ENCODE measurements at places on chromosomes 13 and 19. TPM values are rescaled to one million over a fixed set of nuclear protein-coding genes. Genes with fewer than 3 reads are reported as not detected.

GRCh38 chr13:110907951-110908898, 6.6 kb downstream of the ANKRD10 start:
- H3K4me1 ChIP-seq, result peaks cover 58% of the 10 kb centered on the region
- DNase-seq, result no peak
- H3K27ac ChIP-seq, result peak overlapping the region; percentile 84
- no peaks in the 10 kb centered on the region for H3K27me3 ChIP-seq
- no peaks in the 10 kb centered on the region for H3K36me3 ChIP-seq

- H3K27ac ChIP-seq, result no peak overlapping the region
- no peaks in the 10 kb centered on the region for H3K27me3 ChIP-seq
- peak; percentile 61 for DNase-seq
- no peaks in the 10 kb centered on the region for H3K36me3 ChIP-seq
Observed at GRCh38 chr19:57099199-57099661, 20.6 kb upstream of the USP29 start.

DNA sequence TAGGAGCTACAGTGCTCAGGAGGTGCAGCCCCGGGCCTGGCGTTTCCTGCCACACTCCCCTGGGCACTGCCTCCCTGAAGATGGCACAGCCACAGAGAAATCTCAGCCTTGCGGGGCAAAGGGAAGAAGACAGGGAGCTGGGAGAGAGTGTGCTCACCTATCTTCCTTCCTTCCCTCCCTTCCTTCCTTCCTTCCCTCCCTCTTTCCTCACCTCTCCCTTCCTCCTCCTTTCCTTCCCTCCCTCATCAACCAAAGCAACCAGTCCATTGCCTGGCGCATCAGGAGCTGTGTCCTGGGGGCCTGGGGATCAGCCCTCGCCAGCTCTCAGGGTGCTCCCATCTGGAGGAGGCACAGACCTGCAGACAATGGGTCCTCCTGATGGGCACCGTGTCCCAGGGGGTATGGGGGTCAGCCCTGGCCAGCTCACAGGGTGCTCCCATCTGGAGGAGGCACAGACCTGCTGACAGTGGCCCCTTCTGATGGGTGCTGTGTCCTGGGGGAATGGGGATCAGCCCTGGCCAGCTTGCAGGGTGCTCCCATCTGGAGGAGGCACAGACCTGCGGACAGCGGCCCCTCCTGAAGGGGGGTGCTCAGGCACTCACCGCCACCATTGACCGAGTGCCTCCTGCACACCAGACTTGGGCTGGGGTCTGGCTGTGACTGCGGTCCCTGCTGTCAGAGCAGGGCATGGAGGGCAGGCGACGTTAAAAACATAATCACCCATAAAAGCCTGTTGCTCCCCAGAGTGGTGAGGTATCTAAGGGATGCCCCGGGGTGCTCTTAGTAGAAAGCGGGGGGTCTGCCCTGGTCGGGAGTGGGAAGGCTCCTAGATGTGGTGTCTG, 120.2 kb downstream of the URI1 start:
- no peaks in the 10 kb centered on the region for H3K4me1 ChIP-seq
- no peak overlapping the region for H3K27ac ChIP-seq
- no peak for DNase-seq
- H3K4me3 ChIP-seq, result no peak overlapping the region
- no peaks in the 10 kb centered on the region for H3K36me3 ChIP-seq

DNA sequence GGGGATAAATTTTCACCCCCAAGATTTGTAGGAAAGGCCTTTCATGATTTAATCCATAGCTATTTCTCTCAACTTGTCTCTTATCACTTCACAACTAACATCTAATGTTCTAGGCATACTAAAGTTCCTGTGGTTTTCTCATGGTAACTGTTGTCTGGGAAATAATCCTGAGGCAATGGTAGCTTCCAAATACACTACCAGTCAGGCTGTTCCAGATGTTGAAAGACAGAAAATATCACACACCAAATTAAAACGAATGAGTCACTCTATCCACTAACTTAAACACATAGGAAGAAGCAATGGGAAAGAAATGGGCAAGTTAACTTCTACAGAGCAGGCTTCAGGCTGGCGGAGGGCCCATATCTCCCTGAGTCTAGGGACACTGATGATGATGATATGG, 77.7 kb upstream of the MYO16 start:
- no peak overlapping the region for H3K4me3 ChIP-seq
- H3K4me1 ChIP-seq, result no peaks in the 10 kb centered on the region
- H3K27ac ChIP-seq, result no peak overlapping the region
- no peaks in the 10 kb centered on the region for H3K27me3 ChIP-seq

DNA sequence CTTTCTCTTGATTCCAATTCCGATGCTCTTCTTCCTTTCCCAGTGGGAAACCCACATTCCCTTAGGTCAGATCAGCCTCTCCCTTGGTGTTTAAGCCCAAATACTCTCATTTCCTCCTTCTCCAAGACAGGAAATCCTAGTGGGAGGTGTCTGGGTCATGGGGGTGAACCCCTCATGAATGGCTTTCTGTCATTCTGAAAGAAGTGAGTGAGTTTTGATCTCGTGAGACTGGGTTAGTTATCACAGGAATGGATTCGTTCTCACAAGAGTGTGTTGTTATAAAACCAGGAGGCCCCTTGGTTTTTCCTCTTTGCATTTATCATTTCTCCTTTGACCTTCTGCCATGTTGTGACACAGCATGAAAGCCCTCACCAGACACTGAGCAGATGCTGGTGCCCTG, 76.2 kb upstream of the MTIF3 start:
- H3K27me3 ChIP-seq, result no peaks in the 10 kb centered on the region
- H3K36me3 ChIP-seq, result no peaks in the 10 kb centered on the region
- DNase-seq, result no peak
- no peaks in the 10 kb centered on the region for H3K4me1 ChIP-seq
- H3K4me3 ChIP-seq, result no peak overlapping the region
- H3K27ac ChIP-seq, result no peak overlapping the region

- peak overlapping the region; percentile 42 for H3K27ac ChIP-seq
- H3K4me3 ChIP-seq, result no peak overlapping the region
- no peaks in the 10 kb centered on the region for H3K27me3 ChIP-seq
Observed at GRCh38 chr13:96032717-96033116, 20.5 kb downstream of the UGGT2 start.

- H3K4me1 ChIP-seq, result peaks cover 18% of the 10 kb centered on the region
- H3K27me3 ChIP-seq, result no peaks in the 10 kb centered on the region
- H3K27ac ChIP-seq, result no peak overlapping the region
- no peak for DNase-seq
- H3K4me3 ChIP-seq, result no peak overlapping the region
Observed at GRCh38 chr19:656751-657559, 6.1 kb downstream of the RNF126 start.

The OBI1 gene
- total RNA-seq, result 2.9 TPM

The SLC17A7 gene
- 0.16 TPM for total RNA-seq

The RNF225 gene
- not detected for total RNA-seq

Measured in pancreas (tissue), 10 donors.